NCI-H2081 treated with DMSO at 0.1 percent for 48 hours (cell line): ENCODE measurements at places on chromosomes 7 and 10.

DNA sequence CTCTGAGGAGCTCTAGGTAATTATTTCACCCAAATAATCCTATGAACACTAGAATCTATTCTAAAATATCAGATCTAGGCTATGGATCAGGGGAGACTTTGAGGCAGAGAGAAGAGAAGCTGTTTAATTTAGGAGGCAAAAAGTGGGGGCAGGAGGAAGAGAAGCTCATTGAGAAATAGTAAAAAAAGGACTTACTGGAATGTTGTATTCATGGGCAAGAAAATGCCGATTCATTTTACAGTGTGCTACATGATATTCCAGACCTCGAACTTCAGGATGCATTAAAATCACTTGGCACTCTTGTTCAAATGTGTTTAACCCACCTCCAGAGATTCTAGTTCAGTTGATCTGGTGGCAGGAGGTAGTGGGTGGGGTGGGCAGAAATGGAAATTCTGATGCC is 109.5 kb upstream of the ITGB1 start:
- DNase-seq = no peak

- no peak for DNase-seq
Measured at GRCh38 chr7:149284343-149284742, 22.3 kb downstream of the ZNF783 start.

DNA sequence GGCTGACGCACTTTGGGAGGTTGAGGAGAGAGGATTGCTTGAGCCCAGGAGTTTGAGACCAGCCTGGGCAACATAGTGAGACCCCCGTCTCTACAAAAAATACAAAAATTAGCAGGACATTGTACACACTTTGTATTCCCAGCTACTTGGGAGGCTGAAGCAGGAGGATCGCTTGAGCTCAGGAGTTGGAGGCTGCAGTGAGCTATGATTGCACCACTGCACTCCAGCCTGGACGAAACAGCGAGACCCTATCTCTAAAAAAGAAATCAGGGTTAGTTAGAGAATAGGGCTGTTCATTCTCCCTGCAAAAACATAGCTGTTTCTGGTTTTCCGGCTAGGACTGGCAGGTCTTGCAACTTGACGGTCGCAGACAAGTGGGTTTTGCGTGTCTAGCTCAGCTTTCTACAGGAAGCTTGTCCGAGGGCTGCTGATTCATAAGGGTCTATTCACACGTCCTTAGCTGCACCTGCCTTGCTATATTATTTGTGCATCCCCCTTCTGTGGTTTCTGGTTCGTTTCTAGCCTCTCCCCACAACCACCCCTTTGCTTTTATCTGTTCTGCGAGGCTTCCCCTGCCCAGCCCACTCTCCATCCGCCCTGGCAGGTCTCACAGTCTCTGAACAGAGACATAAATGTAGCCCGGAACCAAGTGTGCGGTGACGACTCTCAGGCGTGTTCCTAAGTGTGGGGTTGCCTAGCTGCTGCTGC is 10.7 kb downstream of the AMZ1 start:
- DNase-seq = no peak

GRCh38 chr7:71308096-71308495 is 176.2 kb downstream of the GALNT17 start:
- no peak for DNase-seq

DNA sequence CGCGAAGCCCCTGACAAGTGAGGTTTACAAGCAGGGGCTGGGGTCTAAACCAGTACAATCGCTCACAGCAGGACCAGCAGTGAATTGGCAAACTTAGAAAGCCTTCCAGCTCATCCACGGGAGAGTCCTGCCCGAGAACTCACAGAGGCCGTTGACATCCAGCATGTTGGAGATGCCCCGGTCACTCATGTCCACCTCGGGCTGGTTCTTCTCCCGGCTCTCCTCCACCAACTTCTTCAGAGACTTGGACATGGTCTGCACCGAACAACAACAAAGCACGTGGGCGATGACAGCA is 447 bp downstream of the RSU1 start:
- DNase-seq = no peak

DNA sequence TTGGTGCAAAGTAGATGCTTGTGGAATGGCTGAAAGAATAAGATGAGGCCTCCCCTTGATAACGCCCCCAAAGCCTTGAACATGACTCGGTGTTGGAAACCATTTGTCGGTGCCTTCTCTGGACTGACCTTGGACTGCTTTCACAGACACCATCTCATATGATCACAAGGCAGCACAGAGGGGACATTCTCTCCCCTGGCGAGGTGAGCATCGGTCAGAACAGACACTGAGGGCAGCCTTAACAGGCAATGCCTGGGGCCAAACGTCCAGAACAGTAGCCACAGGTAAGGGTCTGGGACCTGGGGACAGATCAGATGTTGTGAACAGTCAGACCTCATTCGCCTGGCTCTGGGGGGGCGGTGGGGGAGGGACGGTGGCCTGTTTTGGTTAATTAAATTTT is 2.8 kb upstream of the TRRAP start:
- DNase-seq = no peak

- no peak for DNase-seq
Measured at GRCh38 chr7:35699796-35700305, 4.9 kb upstream of the HERPUD2 start.

DNA sequence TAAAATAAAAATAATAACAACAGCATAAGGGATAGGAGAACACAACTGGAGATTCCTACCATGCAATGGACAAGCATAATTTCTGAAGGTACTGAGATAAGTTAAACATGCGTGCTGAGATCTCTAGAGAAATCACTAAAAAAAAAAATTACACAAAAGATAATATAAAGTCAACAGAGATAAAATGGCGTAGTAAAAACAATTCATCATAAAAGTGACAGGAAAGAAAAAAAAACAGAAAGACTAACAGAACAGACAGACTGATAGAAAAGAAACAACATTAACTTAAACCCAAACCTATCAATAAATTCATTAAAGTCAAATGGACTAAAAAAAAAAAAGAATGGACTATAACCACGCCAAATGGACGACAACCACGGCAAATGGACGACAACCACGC is 56.4 kb downstream of the NCAPG2 start:
- no peak for DNase-seq

GRCh38 chr10:43905512-43906236 is 257.0 kb upstream of the ZNF32 start:
- DNase-seq = no peak

DNA sequence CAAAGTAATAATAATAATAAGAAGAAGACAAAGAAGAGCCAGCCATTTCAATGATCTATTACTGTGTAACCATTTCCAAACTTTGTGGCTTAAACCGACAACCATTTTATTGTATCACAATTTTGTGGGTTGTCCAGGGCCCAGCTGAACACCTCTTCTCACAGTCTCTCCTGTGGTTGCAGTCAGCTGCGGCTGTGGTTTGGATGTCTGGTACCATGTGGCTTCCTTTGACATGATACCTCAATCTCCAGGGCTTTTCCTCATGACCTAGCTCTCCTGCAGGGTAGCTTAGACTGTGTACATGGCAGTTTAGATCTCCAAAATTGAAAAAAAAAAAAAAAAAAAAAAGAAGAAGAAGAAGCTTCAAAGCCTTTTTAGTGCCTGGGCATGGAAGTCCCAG is 72.6 kb upstream of the NFKB2 start:
- no peak for DNase-seq

GRCh38 chr10:132912713-132913558 is 29.4 kb downstream of the CFAP46 start:
- no peak for DNase-seq

DNA sequence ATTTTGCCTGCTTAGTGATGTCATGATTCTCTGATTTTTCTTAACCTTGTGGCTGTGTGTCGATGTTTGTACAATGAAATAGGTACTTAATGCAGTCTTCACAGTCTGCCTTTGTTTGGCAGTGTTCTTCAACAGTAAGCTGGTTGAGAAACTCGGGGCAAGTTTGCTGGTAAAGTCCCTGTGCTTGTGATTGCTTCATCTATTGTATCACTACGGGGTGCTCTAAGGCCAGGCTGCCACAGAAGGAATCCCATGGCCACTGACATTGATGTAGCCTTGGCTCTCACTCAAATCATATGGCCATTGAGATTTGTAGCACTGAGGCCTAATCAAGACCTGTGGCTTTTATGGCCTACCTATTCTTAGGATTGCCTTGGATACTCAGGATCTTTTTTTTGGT is 33.5 kb upstream of the PRSS37 start:
- DNase-seq = no peak

GRCh38 chr7:16027396-16027795 is 340.9 kb upstream of the MEOX2 start:
- DNase-seq = no peak

DNA sequence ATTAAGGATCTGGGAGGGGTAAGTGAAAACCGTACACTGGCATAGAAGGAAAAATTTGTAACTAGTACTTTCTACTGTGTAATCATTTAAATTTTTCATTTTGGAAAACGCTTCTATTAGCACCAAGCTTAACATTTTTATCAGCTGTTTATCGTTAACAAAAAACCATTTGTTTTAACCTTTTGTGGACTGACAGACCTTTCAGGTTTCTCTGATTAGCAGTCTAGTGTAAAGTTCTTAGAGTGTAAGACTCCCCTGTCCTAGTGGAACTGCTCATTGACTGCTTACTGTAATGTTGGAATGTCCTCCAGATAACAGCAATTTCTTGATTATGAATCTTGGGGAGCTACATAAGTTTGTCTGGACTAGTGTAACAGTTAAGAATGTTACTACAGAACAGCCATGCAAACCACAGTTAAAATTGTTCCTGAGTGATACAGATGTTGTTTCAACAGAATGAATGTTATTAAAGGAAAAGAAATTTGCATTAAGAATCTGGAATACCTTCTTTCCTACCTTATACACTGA is 2.0 kb downstream of the DBF4 start:
- DNase-seq = no peak

GRCh38 chr7:10120936-10121335 is 852.7 kb upstream of the PHF14 start:
- DNase-seq = no peak

DNA sequence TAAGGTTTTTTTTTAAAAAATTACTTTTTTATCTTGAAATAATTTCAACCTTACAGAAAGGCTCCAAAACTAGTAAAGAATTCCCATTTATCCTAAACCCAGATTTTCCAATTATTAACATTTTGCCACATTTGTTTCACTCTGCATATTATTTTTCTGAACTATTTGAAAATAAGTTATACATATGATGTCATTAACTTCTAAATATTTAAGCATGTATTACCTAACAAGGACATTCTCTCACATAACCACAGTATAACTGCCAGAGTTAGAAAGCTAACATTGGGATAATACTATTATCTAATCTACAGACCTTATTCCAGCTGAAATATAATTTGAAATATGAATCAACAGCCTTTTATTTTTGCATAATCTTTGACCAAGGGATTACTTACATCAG is 65.8 kb downstream of the SLC18A2 start:
- DNase-seq = no peak

GRCh38 chr10:36675458-36675880 is 449.9 kb upstream of the ANKRD30A start:
- DNase-seq = no peak

- no peak for DNase-seq
Measured at GRCh38 chr7:12481722-12482121, 78.1 kb upstream of the VWDE start.

DNA sequence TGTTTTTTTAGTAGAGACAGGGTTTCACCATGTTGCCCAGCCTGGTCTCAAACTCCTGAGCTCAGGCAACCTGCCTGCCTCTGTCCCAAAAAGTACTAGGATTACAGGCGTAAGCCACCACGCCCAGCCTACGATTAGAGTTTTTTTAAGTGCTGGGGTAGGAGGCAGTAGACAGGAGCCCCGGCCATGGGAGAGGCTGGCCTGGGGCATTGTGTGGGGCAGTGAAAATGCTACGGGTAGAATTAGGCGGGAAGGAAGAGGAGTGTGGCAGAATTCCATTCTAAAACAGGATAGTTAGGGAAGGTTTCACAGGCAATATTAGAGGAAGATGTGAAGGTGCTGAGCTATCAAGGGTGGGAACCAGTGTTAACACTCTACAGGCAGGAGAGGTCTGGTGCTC is 31.3 kb upstream of the FXYD4 start:
- DNase-seq = no peak

GRCh38 chr10:17276756-17277424 is 48.8 kb downstream of the VIM start:
- DNase-seq = no peak

- no peak for DNase-seq
Measured at GRCh38 chr10:93392121-93392520, 90.0 kb downstream of the MYOF start.

DNA sequence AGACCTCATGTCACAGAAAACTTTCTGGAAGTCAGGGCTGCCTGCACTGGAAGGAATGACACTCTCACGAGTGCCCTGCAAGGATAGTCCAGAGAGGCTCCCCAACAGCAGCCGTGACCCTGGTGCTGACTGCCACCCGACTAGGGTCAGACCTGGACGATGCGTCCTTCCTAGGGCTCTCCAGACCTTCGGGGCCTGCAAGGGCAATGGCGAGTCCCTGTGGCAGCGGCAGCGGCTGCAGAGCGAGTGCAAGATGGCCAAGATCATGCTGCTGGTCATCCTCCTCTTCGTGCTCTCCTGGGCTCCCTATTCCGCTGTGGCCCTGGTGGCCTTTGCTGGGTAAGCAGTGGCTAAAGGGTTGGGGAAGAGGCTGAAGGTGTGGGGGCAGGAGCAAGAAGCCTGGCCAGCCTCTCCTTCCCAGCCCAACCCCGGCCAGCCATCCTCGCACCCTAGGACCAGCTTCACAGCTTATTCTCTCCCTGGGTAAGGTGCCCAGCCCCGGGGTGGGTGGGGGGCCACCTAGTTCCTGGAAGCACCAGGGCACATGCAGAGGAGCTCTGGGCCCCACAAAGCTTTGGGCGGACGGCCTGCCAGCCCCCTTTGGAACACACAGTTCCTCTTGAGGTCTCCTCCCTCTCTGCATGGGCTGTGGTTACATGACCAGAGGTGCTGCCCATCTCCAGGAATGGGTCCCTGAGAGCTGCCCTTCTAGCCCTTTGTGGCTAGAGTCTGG is 5.5 kb downstream of the OPN4 start:
- DNase-seq = no peak

DNA sequence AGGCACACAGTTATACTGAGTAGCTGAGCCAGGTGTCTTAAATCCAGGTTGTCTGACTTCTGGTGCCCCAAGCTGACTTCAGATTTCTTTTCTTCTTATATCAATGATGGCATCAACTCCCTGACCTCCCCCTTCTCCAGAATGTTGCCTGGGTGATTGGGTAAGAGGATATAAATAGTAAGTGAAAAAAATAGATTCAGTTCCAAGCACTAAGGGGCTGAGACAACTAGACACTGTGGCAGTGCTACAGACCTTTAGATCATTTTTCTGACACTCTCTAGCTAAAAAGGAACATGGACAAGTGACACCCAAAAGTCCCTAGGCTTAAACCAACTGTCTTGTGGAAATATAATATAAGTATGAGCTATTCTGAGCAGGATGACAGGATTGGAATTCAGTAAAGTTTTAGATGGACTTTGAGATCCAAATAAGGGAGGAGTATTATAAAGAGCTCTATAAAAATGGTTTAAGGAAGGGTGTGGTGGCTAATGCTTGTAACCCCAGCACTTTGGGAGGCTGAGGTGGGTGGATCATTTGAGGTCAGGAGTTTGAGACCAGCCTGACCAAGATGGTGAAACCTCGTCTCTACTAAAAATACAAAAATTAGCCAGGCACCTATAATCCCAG is 589.1 kb upstream of the GALNT17 start:
- DNase-seq = no peak

- DNase-seq = no peak
Measured at GRCh38 chr10:74437822-74438221, 286.8 kb downstream of the ADK start.

GRCh38 chr7:148304456-148304855 is 286.1 kb upstream of the C7orf33 start:
- DNase-seq = no peak

- DNase-seq = no peak
Measured at GRCh38 chr7:117250801-117251200, 72.1 kb downstream of the WNT2 start.
